Stimulated activated CD8-positive, alpha-beta memory T cell treated with anti-CD3 and anti-CD28 coated beads, Interleukin-7, amount 100 ng/mL, for 48 hours (primary cell): ENCODE measurements at places on chromosomes 1 and 21.
A peak's percentile ranks its signal among the peaks of the same experiment; 100 is the strongest.

- DNase-seq, result no peak
Measured at GRCh38 chr1:51973587-51974474, 16.7 kb downstream of the RAB3B start.

GRCh38 chr1:167401260-167401873 lies 117.0 kb downstream of the CD247 start:
- DNase-seq, result peak; percentile 20

DNA sequence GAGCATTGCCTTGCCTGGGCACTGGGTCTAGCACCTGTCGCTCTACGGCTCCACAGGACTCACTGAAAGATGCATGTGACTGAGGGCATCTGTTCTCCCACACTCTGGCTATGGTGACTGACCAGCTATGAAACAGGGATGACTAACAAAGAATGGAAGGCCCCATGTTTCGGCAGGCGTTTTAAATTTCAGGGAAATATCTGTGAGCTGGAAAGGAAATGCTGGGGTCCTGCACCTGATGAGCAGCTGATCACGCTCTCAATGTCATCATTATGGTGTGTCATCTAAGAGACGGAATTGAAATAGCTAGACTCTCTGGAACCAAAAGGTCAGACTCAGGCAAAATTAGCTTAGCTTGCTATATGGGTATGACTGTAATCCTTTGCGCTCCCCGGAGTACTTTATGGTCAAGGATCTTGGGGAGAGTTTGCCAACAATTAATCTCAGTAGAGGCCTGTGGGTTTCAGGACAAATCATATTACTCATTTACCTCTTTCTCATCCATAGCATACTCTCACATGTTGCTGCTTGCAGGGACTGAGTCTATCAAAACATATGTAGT lies 24.5 kb upstream of the PALMD start:
- DNase-seq, result no peak

DNA sequence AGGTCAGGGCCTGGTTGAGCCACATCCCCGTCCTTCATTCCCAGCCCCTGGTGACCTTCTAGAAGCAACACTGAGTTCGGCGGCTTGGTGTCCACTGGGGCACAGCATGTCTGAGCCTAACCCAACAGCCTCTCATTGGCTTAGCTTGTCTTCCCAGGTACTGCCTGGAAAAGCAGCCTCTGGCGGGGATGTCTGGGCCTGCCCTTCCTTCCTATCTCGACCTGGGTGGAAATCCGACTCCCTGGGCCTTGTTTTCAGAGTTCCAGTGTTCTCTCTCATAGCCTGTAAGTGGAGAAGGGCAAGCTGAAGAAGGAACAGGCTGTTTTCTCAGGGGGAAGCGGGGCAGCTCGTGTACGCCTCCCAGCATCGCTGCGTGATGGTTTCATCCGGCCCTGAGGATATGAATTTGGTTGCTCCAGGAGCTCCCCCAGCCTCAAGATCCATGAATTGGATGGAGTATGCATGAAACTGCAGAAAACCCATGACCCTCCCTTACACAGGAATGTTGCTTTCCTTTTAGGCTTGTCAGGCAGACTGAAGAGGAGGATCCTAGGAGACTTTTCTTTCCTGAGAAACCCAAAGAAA lies 116.5 kb upstream of the IRF2BP2 start:
- no peak for DNase-seq

DNA sequence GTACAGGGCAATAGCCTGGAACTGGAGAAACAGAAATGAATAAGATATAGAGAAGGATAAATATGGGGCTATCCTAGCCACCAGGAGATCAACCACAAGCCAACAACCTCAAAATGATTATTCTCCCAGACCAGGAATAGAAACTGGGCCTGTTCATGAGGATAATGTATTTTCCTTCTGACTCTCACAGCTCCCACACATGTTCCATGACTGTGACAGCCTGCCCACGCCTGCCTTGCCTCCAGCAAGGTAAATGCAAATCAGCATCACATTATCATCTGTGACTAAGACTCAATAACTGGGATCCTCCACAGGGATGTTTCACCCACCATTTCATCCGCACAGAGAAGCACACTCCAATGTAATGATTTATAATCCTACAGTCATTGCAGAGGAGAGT lies 3.3 kb downstream of the ENSA start:
- no peak for DNase-seq

GRCh38 chr1:145949219-145949618 lies 8.6 kb downstream of the LIX1L start:
- no peak for DNase-seq

DNA sequence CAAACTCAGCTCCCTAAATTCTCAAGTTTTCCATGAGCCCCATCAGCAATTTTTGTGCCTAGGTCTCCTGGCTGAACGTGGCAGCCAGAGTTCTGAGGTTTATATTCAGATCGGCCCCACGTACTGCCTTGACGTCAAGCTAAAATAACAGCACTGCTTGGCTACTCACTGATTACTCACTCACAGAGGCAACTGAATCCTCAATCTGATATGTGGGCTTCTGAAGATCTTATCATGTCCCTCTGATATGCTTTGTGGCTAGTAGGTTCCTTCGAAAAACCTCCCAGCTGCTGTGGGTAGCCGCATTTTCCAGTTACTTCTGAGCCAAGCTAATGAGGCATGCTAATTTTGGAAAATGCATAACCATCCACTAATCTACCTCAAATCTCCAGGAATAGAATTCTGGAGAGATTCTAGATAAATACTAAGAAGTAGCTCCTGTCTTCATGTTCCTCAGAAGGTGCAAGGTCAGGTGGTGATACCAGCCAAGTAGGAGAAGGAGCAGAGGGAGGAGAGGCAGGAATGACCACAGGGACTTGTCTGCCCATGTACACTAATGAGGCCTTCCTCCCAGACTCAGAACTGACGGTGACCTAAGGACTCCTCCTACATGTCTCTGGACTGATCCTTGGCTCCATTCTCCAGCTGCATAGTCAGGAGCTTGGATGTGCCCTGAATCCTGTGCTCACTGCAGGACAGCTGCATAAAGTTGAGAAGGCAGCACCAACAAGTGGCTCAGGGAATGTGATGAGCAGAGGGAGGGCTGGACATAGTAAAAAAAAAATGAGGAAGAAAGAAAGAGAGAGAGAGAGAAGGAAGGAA lies 263.7 kb downstream of the TNR start:
- DNase-seq, result no peak

DNA sequence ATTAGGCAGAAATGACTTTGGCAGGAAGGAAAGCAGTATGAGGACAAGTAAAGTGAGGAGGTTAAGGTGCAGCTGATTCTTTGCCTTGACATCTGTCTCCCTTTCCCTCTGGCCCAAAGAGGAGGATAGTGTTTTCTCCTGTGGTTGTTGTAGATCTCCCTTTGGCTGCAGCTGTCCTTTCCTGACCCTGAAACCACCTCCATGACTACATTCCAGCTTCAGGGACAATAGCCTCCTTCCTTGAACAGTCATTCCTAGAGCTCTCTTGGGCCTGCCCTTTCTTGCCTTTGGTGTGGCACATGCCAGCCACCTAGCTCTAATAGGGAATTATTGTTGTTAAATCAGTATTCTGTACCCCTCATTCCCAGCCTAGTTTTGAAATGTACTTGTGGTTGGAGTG lies 6.2 kb downstream of the ZMYM1 start:
- DNase-seq, result no peak

DNA sequence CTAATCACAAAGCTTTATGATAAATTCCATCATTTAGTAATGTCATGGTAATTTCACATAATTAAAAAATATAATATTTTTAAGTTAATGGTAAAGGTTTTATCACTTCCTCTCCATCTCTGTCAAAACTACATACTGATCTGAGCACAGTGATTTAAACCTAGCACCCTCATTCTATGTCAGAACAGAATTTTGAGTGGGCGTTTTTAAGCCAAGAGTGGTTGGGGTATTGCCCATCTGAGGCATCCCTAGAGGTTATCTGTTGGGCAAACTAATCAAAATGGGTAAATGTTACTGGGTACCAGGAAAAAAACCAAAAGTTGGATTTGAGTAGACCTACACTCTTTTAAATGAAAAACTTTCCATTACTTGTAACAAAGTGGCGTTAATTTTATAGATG lies 100.7 kb upstream of the GFI1 start:
- no peak for DNase-seq

GRCh38 chr21:40765811-40766210 lies 81.1 kb downstream of the DSCAM start:
- no peak for DNase-seq

GRCh38 chr1:13782634-13783360 lies 82.8 kb downstream of the PRDM2 start:
- DNase-seq, result no peak

GRCh38 chr1:112991402-112992120 lies 35.6 kb upstream of the SLC16A1 start:
- no peak for DNase-seq

DNA sequence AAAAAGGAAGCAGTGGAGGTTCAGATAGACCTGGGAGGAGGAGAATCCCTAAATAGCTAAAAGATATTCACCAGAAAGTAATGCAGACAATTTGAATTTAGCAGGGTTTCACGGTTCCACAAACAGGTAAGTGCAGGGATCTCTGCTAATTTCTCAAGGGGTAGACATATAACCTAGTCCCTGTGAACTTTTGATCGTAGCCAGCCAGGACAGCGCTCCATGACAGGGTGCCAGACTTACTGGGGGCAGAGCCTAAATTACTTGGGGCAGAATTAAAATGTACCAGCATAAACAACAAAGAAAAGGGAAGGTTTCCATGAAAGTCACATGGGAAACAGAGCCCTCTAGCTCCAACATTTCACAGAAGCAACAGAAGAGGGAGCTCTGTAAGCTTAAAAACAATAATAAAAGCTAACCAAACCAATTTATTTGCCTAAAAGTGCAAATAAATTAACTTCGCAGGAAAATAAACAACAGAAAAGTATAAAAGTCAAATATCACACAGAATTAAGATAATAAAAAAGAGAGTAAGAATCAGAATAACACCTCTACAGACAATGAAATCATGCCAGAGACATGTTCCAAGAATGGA lies 198.3 kb downstream of the DUSP10 start:
- DNase-seq, result no peak

- DNase-seq, result no peak
Measured at GRCh38 chr21:36557316-36557715, 77.4 kb upstream of the CLDN14 start.

DNA sequence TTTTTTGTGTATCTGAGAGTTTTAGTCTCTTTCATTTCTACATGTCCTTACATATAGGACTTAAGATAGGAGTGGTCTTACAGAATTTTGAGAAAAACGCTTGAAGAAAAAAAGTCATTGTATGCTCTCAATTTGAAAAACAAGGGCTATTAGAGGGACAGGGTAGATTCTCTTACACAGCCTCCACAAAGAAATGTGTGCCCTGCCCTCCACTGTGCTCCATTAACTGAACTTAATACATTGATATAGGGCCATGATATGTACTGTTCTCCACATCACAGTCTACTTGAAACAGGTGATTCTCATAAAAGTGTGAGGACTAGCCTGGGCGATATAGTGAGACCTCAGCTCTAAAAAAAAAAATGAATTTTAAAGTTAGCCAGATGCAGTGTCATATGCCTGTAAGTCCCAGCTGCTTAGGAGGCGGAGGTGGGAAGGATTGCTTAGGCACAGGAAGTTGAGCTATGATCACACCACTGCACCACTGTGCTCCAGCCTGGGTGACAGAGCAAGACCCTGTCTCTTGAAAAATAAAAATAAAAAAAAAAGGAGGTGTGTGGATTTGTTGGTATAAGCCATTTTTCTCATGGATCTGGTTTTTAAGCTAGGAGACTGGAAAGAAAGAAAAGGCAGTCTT lies 77.0 kb downstream of the HMCN1 start:
- no peak for DNase-seq

DNA sequence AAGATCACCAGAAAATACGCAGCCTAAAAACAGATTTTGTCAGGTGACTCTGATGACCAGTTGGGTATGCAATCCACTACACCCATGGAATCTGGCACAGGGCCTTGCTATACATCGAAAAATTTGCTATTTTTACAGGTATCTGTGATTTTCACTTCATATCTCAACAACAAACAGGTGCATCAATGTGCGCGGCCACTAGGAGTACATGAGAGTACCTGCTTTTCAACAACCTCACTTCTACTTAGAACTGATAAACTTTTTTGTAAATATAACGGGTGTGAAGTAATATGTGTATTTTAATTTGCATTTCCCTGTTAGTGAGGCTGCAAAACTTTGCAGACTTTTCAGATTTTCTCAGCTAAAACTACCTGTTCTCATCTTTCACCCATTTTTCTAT lies 80.8 kb downstream of the SLC45A1 start:
- DNase-seq, result no peak

- DNase-seq, result no peak
Measured at GRCh38 chr1:145993618-145994390, 2.6 kb downstream of the TXNIP start.

- DNase-seq, result no peak
Measured at GRCh38 chr1:119081267-119081666, 59.2 kb downstream of the WARS2 start.

GRCh38 chr1:204649721-204650521 lies 35.6 kb downstream of the LRRN2 start:
- no peak for DNase-seq

DNA sequence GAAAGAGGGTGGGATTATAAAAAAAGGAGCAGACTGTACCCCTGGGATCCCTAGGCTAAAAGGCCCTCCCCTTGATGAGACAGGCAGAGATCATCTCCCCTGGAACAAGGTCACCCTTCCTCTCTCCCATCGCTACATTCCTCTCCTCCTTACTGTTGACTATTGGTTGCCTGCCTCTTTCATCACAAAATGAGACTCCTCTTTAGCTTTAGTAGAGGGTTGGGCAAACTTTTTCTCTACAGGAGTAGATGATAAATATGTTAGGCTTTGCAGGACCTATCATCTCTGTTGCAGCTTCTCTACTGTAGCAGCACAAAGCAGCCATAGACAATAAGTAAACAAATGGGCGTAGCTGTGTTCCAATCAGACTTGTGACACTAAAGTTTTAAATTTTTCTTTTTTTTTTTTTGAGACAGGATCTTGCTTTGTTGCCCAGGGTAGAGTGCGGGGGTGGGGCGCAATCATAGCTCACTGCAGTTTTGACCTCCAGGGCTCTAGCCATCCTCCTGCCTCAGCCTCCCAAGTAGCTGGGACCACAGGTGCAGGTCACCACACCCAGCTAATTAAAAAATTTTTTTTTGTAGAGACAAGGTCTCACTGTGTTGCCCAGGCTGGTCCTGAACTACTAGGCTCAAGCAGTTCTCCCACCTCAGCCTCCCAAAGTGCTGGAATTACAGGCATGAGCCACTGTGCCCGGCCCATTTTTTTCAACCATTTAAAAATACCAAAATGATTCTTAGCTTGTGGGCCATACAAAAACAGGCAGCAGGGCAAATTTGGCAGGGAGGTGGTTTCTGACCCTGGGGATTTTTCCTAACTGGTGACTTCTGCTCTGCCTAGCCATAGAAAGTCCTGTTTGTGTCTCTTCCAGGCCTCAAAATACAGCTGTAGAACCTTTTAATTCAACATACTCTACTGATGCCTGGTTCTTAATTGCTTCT lies 15.1 kb downstream of the MCL1 start:
- DNase-seq, result no peak
